Activated CD4-positive, alpha-beta T cell treated with anti-CD3 and anti-CD28 coated beads, Interleukin-2, amount 50 U/mL, for 24 hours (primary cell): ENCODE measurements at places on chromosomes 3 and 15.

DNA sequence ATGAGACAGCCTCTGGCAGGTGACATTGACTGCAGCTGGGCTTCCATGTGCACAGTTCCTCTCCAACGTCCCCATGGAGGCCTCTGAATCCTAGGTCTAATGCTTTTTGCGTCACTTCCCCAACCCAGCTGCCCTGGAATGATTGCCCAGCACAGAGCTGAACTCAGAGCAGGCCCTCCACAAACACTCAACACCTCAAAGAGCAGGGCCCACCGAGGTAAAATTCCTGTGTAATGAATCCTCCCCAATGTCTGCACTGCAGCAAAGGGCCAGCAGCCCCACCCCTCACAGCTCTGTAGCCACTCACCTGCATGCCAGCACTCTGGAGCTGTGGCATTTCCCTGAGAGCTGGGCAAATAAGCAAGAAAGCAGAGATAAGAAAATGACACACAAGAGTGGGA is 42.6 kb upstream of the DUSP7 start:
- DNase-seq, result no peak

- DNase-seq, result no peak
Measured at GRCh38 chr3:172379372-172379771, 68.9 kb downstream of the GHSR start.

DNA sequence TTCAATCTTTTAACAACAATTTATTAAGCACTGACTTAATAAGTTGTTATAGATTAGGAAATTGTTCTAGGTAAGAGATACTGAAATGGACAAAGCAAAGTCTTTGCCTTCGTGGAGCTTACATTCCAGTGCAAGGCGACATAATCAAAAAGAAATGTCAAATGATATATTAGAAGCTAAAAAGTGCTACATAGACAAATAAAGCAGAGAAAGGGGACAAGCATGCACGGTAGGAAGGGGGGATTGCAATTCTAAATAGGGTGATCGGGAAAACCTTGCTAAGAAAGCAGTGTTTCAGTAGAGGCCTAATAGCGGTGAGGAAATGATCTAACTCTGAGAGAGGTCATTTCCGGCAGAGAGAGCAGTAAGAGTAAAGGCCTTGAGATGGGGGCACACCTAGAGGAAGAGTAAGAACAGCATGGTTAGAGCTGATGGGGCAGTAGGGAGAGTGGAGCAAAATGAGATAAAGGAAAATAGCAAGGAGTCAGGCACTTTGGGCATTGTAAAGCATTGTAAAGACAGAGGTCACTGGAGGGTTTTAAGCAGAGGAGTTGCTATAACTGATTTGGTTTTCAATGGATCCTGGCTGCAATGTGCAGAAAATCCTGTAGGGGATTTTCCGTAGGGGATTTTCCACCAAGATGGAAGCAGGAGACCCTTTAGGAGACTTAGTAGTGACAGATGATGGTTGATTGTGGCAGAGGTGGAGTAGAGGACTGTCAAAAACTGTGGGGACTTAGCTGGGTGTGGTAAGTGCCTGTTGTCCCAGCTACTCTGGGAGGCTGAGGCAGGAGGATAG is 71.7 kb upstream of the CFAP20DC start:
- DNase-seq, result no peak

DNA sequence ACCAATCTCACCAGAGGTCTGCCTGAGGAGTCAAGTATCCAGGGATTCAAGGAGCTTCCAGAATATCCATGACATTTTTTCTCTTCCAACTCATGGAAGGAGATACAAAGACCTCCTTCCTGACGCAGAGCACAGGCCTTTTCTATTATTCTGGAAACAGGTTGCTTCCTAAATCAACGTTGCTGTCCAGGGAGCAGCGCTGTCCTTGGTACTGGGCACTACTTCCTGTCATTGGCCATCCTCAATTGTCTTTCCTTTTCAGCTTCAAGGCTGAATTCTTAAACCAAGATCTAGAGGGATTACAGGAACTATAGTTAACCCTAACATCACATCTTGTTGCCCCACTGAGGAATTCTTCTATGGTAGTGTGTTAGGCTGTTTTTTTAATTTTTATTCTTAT is 50.4 kb upstream of the TBC1D21 start:
- no peak for DNase-seq

DNA sequence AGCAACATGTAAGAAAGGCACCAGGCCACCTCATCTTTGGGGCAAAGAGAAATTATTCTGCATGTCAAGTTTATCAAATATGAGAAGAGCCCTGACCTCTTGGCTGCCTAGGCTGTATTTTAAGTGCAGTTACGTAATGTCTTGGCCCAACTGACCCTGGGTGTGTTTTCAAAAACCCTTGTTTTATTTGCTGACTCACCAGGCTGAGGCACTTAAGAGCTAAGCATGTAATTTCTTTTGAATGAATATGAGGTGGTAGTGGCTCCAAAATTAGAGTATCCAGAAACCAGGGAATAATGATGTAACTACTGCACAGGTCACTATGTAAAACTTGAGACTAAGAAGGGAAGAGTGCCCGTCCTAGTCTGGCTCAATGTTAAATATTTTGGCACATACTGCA is 24.3 kb downstream of the PGPEP1L start:
- no peak for DNase-seq

GRCh38 chr3:48797626-48798025 is 50.0 kb downstream of the PRKAR2A start:
- no peak for DNase-seq
